Germinal center (tissue), 1 donor: ENCODE measurements at places on chromosomes 12 and 14.

DNA sequence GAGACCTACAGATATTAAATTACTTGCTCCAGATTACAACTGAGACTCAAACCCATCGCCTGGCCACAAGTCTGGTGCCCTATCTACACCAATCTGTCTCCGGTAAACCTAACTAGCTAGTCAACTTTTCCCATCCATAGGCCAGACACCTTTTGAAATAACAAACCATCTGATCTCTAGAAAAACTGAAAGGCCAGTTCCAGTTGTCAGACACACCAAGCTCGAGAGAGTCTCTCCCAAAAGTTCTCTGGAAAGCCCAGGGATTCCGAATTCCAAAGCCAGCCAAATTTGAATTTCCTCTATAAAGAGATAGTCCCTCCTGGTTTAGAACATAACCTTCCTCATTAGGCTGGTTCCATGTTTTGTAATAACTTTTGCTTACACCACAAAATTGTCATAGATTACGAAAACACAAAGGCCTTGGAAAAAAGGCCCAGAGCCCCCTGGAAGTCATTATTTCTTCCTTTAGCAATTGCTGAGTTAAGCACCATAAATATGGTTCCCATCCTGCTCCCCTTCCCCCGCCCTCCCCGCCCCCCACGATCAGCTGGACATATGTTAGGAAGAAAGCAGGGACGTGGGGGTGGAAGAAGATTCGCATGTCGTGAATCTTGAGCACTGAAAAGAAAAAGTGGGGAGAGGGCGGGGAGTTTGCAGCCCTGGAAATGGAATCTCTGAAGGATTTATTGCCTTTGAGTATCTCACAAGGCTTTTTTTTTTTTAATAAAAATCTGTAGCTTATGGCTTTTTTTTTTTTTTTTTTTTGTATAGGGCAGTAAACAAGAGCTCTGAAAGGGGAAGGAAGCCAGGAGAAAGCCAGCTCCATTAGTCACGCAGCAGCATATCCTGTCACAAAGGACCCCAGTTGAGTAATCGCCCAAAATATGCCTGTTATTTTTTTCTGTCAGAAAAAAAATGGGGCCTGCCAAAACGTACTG lies 110.4 kb downstream of the ZFP36L1 start:
- peak; percentile 55 for DNase-seq

GRCh38 chr12:46886541-46887041 lies 60.8 kb upstream of the SLC38A4 start:
- DNase-seq: no peak

DNA sequence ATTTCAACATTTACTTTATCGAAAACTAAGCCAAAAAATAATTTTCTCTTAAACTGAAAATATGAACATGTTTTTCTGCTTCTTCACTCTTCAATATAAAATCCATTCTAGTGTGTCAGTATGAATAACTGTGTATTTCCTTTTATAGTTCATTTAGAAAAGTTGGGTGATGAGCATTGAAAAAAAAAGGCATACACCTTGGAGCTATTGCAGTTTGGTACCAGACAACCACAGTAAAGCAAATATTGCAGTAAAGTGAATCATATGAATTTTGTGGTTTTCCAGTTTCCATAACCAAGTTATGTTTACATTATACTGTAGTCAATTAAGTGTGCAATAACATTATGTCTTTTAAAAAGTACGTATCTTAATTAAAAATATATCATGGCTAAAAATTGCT lies 195.0 kb upstream of the FOXG1 start:
- no peak for DNase-seq

GRCh38 chr14:24072436-24072835 lies 1.1 kb downstream of the CPNE6 start:
- DNase-seq: no peak

- no peak for DNase-seq
Observed at GRCh38 chr12:71582925-71583324, 80.7 kb downstream of the ZFC3H1 start.

DNA sequence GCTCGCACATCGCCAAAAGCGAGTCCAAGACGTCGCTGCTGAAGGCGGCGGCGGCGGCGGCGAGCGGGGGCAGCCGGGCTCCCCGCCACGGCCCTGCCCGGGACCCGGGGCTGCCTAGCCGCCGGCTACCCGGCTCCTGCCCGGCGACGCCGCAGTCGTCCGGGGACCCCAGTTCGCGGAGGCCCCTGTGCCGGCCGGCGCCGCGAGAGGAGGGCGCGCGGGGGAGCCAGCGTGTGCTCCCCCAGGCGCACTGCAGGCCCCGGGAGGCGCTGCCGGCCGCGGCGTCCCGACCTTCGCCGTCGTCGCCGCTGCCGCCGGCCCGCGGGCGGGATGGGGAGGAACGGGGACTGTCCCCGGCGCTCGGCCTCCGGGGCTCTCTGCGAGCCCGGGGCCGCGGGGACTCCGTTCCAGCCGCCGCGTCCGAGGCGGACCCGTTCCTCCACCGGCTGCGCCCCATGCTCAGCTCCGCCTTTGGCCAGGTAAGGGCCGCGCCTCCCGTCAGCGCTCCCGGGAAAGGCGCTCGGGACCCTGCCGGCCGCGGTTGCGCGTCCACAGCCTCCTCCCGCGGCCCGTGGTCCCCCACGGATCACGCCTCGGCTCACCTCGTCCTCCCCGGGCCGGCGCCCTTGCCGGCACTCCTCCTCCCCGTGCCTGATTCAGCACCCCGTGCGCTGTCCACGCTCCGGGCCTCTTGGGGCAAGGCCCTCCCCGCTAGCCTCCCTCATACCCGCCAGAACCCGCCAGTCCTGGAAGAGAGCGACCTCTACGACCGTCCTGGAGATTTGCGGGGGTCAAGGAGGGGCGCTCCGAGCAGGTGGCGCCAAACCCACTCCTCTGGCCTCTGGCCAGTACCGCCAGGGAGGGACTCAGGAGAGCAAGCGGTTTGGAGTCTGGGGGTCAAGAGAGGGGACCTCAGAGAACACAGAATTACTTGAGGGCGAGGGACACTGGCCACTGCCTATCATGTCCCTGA lies 721 bp downstream of the CABP1 start:
- DNase-seq: peak; percentile 24

- no peak for DNase-seq
Observed at GRCh38 chr14:83960832-83961512, 1569.0 kb upstream of the FLRT2 start.

DNA sequence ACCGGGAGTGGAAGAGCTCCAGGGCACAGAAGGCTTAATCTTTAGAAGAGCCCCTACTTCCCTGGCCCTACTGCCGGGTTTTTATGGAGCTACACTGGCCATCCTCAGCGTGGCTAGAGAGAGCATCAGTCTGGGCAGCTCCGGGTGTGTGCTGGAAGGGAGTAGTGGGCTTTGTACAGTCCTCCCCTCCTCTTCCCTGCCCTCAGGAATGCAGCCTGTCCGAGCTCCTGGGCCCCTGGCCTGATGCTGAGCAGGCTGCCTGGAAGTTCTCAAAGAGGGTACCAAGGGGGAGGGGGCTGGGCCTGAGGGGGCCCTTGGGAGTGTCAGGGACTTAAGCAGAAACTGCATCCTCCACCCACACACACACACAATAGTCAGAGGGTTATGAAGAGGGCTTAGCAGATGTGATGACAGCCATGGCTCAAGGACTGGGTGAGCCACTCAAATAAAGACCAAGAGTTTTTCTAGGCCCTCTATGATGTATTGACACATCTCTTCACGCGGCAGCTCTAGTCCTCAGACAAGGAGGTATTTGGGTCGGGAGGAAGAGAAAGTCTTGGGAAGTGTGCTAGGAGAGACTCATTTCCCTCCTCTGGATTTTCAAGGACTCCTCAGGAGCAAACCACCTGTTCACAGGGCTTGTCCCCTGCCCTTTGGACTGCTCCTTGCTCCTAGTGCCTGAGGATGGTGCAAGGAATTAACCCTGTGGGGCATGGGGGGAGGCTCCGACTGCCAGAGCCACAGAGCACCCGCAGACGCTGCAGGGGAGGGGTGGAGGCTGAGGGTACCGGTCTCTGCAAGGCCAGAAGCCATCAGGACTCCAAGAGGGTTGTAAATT lies 16.5 kb upstream of the FIGNL2 start:
- no peak for DNase-seq

DNA sequence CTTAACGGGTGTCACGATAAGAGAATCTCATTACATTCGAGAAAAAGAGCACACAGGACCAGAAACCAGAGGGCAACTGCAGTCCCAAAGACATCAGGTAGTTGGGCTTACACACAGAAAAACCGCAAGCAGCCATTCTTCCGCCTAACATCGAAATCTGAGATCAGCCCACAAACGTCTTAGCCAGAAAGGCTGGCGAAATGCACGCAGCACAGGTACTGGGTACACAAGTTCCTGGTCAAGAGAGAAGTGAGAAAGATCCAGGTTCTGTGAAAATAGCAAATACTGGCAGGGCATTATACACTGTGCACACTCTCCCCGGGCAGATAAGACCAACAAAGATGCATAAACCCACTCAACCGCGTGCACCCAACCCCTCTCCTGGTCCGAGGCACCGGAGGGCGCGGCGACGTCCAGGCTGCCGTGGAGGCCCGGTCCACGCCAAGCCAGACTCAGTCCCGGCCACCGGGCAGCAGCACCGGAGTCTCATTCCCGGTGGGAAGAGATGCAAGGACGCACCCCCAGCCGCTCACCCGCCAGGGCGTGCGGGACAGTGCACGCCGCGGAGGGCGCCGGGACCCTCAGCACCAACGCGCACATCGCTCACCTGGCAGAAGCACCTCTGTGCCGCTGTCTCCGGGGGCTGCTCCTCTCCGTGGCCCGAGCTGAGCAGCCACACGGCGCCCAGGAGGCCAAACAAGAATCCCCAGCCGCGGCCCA lies 437 bp downstream of the ERO1A start:
- peak; percentile 38 for DNase-seq
